Left kidney (tissue), 8 donors: ENCODE measurements at places on chromosomes 13 and 19.

DNA sequence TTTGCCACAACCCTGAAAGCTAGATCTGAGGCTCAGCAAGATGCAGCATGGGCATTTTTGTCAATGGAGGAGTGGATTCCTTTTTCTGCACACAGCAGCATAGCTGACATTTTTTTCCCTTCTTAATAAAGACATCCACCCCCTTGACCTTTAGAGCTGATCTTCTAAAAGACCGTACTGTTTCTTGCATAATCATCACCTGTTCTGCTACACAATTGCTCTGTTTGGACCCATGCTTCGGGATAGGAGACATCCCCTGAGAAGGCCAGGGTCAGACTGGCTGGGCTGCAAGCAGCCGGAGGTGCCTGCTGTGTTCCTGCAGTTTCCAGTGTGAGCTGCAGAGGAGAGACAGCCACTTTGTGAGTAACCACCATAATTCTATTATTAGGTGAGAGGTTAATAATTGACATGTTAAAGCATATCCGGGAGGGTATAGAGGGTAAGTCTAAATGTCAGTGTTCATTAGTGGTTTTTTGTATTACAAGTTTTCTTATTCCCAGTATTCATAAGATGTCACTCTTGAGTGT is 108.5 kb upstream of the C1QTNF9B start:
- no peak for DNase-seq

DNA sequence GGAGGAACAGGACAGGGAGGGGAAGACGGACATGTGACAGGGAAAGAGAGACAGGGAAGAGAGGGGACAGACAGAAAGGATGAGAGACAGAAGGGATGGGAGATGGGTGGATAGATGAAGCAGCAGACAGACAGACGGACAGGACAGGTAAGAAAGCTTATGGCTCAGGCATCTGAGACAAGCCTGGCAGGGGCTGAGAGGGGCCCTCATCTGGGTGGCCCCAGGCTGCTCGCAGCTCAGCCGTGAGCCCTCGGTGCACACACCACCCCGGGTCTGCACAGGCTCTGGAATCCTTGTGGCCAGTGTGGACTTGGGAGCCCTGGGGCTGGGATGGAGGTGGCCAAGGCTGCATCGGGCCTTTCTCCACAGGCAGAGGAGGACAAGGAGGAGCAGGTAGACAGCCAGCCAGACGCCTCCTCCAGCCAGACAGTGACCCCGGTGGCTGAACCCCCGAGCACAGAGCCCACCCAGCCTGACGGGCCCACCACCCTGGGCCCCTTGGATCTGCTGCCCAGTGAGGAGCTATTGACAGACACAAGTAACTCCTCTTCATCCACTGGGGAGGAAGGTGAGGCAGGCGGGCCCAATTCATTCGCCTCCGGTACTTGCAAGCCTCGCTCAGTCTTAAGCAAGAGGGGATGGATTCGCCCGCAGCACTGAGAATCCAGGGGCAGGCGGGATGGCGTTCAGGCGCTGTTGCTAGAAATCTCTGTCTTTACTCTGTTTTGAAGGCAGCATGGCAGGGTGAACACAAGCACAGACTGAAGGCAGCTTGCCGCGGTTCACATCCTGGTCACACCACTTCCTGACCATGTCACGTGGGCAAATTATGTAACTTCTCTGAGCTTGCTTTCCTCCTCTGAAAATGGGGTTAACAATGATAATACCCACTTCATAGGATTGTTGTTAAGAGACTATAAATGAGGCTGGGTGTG is 14.0 kb downstream of the GRAMD1A start:
- DNase-seq: no peak

DNA sequence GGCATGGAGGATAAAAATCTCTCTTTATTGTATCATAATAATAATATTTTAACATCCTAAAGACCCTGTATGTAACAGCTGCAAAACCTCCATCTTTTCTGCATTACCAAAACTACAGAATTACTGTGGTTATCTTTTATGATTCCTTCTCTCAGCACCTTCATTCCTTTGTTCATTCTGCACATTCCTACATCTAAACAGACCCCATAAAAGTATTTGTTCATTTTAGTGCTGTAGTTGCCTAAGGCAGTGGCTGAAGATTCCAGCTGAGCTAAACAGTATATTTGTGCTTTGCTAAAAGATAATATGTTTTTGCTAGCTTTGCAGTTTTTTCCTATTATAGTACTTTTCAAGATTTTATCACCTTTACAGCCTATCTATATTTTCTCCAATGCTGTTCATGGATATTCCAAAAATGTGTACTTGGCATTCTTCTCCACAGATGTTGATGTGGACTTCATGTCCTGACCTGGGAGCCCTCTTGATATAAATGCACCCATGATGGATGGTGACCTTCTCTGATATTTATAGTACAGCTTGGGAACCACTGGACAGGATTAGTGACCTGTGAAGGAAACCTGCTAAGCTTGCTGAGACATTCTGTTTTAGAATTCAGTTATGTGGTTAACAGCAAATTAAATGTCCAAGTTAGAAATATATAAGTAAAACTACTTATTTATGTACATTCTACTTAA is 2832.9 kb upstream of the PCDH20 start:
- DNase-seq: no peak

DNA sequence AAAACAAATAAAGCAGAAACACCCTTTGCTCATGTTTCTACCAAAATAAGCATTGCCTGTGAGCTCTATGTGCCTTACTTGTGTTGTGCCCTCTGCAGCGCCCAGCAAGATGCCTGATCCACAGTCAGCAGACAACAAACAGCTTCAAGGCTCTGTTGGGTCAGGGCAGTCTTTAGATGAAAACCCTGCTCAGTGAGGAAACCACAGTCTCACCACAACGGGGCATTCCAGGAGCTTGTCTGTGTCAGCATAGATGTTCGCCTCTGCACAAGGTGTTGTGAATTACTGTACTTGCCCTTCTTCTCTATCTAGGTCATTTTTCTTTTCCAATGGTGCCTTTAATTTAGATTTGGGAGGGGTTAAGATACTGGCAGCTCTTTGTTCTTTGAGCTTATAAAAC is 251.9 kb downstream of the COL4A1 start:
- DNase-seq: no peak

DNA sequence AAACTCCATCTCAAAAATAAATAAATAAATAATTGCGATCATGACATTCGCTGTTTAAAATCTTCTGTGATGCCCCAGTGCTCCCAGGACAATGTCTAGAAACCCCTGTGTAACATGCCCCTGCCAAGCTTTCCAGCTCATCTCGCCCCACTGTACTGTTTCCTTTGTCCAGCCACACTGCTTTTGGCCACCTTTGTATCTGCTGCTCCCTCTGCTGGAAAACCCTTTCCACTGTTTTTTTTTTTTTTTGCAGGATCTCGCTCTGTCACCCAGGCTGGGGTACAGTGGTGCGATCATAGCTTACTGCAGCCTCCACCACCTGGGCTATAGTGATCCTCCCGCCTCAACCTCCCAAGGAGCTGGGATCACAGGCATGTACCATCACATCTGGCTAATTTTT is 7.5 kb downstream of the PLAUR start:
- DNase-seq: no peak

- DNase-seq: no peak
These were observed 7.3 kb upstream of the SBK3 start for GRCh38 chr19:55552620-55553019.

- DNase-seq: no peak
These were observed 30.9 kb upstream of the KCTD4 start for GRCh38 chr13:45231722-45232121.

DNA sequence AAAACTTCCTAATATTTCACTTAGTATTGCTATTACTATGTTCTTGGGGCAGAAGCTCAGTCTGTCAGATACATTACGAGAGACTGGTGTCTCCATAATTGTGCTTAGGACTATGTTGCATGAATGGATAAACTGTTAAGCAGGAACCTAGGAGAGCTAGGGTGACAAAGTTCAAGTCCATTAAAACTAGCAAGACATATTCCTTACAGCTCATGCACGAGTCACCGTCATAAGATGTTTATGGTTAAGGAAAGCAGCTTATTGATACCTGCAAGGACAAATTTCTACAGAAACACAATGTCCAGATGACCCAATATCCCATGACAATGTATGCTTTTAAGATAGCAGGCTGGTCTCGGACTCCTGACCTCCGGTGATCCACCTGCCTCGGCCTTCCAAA is 5.7 kb upstream of the ZNF813 start:
- DNase-seq: no peak

DNA sequence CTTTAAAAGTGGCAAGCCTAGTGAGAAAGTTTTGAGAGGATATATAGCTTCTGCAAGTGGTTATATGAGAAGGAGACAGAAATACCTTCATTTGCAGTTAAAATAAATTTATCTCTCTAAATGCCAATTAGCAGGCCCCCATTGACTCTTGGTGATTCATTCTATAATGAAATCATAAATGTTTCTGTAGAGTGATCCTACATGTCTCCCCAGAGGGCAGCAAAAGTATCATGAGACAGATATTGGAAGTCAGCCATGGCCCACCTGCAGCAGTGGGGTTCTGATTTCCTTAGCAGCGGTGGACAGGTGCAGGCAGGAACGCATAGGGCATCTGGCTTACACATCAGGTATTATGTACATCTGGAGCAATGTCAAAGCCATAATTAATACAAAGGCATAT is 385.4 kb upstream of the SLC10A2 start:
- no peak for DNase-seq

DNA sequence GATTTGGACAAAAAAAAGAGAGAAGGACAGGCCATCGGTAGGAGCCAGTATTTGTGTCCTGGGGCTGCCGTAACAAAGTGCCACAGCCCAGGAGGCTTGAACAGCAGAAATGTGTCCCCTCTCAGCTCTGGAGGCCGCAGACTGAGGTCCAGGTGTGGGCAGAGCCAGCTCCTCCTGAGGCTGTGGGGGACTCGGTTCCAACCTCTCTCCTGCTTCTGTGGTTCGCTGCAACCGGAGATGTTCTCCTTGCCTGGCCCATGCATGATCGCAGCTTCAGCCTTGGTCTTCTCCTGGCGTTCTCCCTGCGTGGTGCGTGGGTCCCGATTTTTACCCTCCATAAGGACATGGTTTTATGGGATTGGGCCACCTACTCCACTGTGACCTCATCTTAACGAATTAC is 85.9 kb upstream of the SOX1 start:
- no peak for DNase-seq

GRCh38 chr19:39540333-39540673 is 342 bp upstream of the EID2 start:
- no peak for DNase-seq

DNA sequence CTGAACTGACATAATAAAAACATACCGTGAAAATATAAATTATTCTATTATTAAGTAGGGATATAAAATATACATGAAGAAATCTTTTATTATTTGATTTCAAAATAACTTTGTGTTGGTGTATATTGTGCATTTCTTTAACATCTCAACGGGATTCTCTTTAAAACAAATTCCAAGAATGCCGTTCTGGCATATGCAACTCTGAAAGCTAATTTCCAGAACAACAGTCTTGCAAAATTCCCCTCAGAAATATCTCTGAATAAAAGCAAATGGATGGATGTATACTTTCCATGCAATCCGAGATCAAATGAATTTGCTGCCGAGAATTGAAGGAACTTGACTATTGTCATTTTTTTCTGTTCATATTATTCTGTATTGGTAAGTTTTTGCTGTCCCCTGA is 1579.8 kb downstream of the PCDH9 start:
- no peak for DNase-seq

DNA sequence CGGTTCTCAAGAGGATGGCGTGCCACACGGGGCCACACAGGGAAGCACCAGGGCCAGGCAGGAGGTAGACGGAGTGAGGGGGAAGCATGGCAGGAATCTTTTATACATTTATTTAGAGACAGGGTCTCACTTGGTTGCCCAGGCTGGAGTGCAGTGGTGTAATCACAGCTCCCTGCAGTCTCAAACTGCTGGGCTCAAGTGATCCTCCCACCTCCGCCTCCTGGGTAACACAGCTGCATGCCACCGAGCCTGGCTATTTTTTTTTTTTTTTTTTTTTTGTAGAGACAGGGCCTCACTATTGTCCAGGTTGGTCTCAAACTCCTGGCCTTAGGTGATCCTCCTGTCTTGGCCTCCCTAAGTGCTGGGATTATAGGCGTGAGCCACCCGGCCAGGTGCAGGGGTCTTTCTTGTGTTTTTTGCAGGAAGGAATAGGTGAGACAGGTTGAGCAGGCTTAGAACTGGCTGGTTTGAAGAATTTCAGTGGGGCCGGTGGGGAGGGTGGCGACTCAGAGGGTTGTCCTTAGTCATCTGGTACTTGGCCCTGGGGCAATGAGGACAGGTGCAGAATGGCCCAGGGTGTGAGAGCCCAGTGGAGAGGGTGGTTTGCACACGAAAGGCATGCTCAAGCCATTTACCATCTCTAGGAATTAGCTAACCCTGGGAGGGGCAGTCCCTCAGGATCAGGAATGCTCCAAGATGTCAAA is 7.6 kb downstream of the SSC5D start:
- no peak for DNase-seq

- DNase-seq: peak; percentile 4
These were observed 289.7 kb downstream of the SLITRK6 start for GRCh38 chr13:85509512-85509911.

GRCh38 chr13:40588101-40588500 is 78.3 kb downstream of the FOXO1 start:
- no peak for DNase-seq

DNA sequence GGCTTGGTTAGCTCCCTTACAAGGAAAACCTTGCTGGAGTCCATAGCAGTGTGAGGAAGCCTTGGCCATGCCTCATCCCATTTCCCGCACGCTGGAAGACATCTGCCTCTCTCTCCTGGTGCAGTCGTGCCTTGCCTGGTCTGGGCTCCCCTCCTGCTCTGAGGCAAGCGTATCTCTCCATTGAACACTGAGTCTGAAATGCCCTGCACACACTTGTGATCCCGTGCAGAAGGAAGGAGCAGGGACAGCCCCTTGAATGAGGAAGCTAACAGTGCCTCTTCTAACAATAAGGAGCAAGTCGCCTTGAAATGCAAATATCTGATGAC is 407 bp upstream of the ZNF440 start:
- no peak for DNase-seq

GRCh38 chr19:5993648-5994358 is 15.9 kb upstream of the RANBP3 start:
- peak; percentile 71 for DNase-seq

DNA sequence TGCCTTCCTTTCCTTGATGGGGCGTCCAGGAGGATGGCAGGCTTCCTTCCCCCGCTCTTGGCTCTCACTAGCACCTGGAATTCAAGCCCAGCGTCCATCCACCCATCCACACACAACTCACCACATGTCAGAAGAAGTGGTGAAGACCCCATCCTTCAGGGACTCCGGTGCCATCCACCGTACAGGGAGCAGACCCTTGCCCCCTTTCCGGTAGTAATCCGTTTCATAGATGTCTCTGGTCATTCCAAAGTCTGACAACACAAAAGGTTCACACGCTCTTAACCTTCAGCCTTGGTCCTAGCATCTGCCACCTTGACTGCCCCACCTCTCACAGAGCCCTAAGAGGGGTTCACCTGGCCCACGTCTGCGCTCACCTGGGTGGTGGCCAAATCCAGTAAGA is 51.0 kb downstream of the ZNF557 start:
- no peak for DNase-seq

- no peak for DNase-seq
These were observed 71.7 kb upstream of the GTF3A start for GRCh38 chr13:27352698-27353097.

GRCh38 chr19:9702186-9702585 is 27.3 kb upstream of the ZNF562 start:
- DNase-seq: no peak
